ENCODE measurements at places on chromosomes 16 and 17.

DNA sequence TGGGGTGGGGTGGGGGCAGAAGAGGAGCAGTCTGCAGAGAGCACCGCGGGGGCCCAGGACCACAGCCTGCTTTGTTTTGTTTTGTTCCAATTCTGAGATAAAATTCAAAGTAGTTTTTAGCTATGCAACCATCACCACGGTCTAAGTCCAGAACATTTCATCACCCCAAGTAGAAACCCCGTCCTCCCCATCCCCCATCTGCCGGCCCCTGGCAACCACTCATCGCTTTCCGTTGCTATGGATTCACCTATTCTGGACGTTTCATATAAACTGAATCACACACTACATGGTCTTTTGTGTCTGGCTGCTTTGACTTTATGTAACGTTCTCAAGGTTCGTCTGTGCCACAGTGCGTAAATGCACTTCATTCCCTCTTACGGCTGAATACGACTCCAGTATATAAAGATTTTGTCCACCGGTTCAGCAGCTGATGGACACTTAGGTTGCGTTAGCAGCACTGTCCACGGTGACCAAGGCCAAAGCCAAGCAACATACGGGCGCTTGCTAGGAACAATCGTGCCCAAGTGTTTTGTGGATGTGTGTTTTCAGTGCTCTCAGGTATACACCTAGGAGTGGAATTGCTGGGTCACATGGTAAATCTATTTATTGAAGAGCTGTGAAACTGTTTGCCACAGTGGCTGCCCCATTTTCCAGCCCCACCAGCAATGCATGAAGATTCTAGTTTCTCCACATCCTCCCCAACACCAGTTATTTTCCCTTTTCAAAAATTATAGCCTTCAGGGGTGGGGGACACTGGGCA, 27.7 kb upstream of the RASD1 start:
- peak; percentile 11 for DNase-seq

DNA sequence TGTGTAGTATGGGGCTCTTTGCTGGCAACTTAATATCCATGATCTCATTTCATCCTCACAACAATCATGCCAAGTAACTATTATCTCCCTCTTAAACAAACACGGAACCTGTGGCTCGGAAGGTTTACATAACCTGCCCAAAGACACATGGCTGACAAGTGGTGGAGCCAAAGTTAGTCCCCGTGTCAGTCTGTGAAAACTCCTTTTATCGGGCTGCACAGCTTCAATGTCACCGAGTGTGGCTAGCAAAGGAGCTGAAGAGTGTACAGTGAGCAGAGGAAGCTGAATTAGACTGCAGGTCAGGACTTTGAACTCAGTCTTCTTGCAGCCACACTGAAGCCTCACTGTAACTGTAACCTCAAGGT, 80.3 kb downstream of the PARN start:
- DNase-seq: peak; percentile 65

GRCh38 chr17:9576521-9577372, at the start of gene CFAP52:
TSS of gene CFAP52 (plus strand) at chr17:9576642. CDS start at chr17:9576696, 54 bp downstream.
- peak; percentile 81 for DNase-seq

GRCh38 chr17:17845046-17845775, 8.4 kb upstream of the SREBF1 start:
- no peak for DNase-seq

GRCh38 chr17:11023639-11024479, 186.0 kb upstream of the PIRT start:
- DNase-seq: no peak

GRCh38 chr17:17511881-17512858, 16.0 kb upstream of the RASD1 start:
- no peak for DNase-seq

DNA sequence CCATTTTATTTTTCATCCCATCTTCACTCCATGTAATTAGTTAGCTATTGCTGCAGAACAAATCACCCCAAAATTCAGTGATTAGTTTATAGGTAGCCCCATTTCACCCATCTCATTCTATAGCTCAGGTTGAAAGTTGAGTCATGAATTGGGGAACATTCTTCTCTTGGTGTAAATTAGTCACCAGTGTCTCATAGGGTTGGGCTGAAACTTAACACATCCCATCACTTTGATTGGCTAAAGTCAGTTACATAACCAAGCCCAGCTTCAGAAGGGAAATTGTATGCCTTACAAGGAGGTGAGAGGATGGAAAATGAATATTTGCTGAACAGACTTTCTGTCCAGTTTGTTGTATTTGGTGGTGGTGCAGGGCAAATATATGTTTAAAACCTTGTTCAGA, 477.5 kb downstream of the WWOX start:
- no peak for DNase-seq

DNA sequence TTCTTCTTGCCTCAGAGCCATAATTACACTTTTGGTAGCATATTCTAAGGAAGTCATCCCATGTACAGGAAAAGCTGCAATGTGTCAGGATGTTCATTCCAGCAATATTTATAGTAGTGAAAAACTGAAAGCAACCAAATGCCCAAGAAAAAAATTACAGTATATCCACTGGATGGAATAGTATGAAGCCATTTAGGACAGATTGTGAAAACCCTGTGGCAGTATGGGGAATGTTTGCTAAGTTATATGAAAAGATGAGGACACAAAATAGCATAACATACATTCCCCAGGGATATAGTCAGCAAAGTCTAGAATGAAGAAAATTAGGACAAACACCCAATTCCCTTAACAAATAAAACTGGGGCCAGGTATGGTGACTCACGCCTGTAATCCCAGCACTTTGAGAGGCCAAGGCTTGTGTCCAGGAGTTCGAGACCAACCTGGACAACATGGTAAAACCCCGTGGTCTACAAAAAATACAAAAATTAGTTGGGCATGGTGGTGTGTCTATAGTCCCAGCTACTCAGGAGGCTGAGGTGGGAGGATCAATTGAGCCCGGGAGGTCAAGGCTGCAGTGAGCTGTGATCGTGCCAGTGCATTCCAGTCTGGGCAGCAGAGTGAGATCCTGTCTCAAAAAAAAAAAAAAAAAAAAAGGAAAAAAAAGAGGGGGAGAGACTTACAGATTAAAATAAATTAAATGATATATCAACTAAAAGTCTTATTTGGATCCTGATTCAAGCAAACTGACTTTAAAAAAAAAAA, 2.3 kb downstream of the LRRC3C start:
- no peak for DNase-seq

DNA sequence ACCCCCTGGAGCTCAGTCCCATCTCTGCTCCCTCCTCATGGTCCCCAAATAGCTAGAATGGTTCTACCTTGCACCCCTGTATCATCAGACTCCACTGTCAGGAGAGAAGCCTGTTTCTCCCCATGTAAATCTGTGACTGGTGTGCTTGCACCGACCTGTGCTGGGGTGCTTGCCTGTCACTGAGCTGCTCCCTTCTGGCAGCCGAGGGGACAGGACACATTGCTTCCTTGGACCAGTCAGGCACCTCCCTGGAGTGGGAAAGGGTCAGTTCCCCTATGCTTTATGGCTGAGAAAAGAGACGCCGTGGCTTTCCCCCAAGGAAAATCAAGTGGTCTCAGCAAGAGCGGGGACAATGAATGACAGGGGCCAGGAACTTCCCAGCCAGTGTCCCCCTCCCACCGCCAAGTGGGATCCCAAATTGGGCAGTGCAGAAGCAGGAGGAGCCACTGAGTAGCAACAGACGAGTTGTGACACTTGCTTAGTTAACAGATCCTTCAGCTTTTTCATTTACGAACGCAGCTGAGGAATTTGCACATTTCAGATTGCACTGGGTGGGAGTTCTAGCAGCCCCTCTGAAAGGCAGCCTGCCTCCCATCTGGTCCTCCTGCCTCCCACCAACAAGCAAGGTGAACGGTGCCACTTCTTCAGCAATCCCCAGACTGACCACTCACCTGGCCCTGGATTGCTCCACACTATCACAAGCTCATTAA, 156.4 kb downstream of the KATNIP start:
- peak; percentile 3 for DNase-seq

DNA sequence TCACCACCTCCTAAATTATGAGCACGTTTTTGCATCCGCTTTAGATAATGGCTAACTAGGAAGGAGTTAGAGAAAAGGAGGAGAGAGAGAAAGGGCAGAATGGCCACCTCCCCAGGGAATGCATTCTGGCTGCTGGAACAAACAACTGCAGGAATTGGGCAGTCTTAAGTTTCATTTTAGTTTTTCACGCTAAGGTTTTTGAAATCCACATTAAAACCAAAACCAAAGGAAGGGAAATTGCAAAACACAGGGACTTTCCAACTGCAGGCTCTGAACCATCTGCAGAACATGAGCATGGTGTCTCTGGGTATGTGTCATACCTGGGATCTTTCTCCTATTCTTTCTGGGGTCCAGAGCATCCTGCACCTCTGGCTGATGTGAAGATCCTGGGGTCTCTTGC, 12.1 kb upstream of the CCL8 start:
- no peak for DNase-seq

DNA sequence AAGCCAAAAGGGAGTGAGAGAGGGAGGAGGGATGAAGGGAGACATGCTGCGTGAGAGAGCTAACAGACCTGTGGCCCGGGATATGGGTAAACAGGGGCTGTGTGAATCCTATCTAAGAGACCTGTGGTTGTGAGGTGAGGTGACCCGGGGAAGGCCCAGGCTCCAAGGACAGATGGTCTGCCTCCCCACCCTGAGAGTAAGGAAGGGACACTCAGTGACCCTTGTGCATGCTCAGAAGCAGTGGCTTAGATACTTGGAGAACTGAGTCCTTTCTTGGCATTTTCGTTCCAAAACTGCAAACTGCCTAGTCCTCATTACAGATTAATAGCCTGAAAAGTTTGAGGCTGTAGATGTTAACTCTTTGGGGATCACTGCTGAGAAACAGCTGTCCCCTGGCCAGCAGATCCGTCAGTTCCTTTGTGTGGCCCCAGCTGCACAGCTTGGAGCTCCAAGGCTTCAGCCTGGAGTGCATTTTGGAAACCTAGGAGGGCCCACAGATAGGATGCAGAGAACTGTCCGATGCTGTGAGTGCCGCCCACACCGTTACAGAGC, 121.6 kb downstream of the SMG6 start:
- DNase-seq: no peak

GRCh38 chr17:47763913-47764582, 31.0 kb downstream of the TBX21 start:
- DNase-seq: no peak

DNA sequence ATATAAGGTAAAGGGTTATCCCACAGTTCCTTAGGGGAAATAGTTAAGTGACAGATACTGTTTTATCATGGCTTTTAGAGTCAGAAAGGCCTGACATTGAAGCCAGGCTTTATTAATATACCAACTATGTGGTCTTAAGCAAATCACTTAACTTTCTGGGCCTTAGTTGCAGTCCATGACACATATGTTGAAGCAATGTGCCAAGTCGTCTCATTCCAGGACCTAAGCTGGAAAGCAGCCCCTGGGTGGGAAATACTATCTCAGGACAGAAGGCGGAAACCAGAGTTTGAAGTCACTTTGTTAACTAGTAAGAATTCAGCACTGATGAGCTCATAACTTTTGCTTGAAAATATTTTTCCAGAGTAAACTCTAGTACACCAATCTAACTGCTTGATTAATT, 80.0 kb downstream of the USP32 start:
- no peak for DNase-seq

DNA sequence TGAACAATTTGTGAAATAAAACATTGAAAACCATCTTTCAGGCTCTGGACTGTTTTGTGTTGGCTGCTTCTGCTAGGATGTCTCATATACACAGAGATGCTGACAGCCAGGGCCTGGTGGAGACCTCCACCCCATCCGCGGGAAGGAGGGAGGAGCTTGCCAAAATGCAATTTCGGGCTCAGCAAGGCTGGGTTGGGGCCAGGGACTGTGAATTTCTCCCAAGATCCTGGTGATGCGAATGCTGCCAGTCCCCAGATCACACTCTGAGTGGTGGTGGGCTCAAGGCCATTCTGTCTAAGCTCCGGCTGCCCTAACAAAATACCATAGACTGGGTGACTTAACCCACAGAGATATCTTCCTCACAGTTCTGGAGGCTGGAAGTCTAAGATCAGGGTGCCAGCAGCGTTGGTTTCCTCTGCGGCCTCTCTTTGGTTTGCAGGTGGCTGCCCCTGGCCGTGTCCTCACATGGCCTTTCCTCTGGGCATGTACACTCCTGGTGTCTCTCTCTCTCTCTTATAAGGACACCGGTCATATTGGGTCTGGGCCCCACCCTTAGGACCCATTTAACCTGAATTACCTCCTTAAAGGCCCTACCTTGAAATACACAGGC, 89.8 kb downstream of the CRISPLD2 start:
- DNase-seq: no peak

- DNase-seq: no peak
Measured at GRCh38 chr17:901964-902363, 77.6 kb downstream of the NXN start.

DNA sequence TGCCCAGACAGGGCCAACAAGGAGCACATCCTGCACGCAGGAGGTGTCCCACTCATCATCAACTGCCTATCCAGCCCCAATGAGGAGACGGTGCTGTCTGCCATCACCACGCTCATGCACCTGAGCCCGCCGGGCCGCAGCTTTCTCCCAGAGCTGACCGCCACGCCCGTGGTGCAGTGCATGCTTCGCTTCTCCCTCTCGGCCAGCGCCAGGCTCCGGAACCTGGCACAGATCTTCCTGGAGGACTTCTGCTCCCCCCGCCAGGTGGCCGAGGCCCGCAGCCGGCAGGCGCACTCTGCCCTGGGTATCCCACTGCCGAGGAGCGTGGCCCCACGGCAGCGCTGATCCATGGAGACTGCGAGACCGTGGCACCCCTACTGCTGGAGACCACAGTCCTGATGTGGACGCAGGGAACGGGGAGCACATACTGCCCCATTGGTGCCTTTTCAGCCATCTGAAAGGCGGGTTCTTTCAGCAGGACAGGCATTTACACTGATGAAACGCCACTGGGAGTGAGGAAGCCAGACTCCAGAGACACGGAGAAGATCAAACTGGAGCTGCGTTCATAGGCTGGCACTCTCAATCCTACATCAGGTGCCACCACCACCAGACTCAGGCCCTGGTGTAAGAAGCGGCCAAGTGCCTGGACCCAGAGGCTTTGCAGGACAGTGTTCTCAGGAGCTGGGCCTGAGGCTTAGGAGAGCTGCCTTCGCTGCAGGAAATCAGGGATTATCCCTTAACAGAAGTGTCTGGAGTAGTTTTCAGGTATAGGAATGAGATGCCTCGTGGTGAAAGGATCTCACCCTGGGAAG, 2.6 kb downstream of the NT5C start:
- no peak for DNase-seq

GRCh38 chr16:404971-405486, 3.3 kb downstream of the DECR2 start:
- DNase-seq: no peak

GRCh38 chr16:65884018-65884417, 482.5 kb upstream of the CDH5 start:
- no peak for DNase-seq

GRCh38 chr17:4387137-4387536, 20.7 kb upstream of the UBE2G1 start:
- DNase-seq: no peak

GRCh38 chr17:38540514-38541045, 65.2 kb downstream of the SRCIN1 start:
- DNase-seq: no peak

DNA sequence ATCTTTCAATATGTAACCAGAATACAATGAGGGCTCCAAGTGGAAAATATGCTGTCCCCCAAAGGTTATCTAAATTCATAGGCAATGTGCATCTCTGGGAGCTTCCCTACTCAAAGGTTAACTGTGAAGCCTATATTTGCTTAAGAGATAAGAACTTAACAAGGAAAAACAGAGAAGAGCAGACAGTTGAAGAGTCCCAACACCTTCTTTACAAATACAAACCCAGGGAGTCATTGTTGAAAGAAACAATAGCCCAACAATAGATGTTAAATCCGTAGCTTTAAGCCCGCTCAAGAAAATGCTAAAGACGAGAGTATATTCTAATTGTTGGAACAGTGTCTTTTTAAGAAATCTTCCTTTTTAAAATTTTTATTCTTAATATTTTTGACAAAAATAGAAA, 87.8 kb downstream of the CDH8 start:
- no peak for DNase-seq

- no peak for DNase-seq
Measured at GRCh38 chr16:82396509-82396908, 226.5 kb upstream of the MPHOSPH6 start.

Data from pancreas (tissue), 10 donors.